ENCODE measurements at places on chromosomes 7 and 10. TPM values are rescaled to one million over a fixed set of nuclear protein-coding genes. Genes with fewer than 3 reads are reported as not detected.

DNA sequence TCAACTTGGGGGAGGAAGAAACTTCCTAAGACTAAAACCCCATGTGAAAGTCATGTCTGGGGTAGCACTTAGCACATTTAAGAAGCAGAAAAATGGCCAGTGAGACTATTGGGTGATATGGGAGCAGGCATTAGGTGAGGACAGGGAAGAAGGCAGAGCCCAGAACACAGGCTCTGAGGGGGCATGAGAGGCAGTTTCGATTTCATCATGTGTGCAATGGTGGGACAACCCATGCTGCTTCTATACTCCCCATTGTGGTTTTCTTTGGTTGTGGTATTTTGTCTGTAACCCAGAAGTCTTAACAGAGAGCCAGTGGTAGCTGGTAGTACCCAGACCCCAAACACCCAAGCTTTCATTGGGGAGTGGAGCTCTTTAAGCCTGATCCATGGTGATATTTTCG is 752.0 kb downstream of the GRID1 start:
- no peak for DNase-seq

The DDC gene
- 0.35 TPM for total RNA-seq

The IQCE gene
- total RNA-seq, result 12.3 TPM

The FAM20C gene
- 0.88 TPM for total RNA-seq

GRCh38 chr7:23490357-23491135 is 20.3 kb upstream of the IGF2BP3 start:
- peak; percentile 83 for DNase-seq

GRCh38 chr10:97825020-97825760 is 24.5 kb upstream of the GOLGA7B start:
- no peak for DNase-seq

The GAD2 gene
- total RNA-seq, result not detected

GRCh38 chr10:128306535-128306934 is 180.3 kb upstream of the MKI67 start:
- no peak for DNase-seq

- DNase-seq, result no peak
Measured at GRCh38 chr7:100685631-100686145, 8.4 kb downstream of the GIGYF1 start.

The NKX6-2 gene
- total RNA-seq, result not detected

The GIMAP6 gene
- total RNA-seq, result 35.8 TPM

- DNase-seq, result no peak
Measured at GRCh38 chr7:97002555-97003261, 2.6 kb upstream of the DLX6 start.

GRCh38 chr7:37245590-37245989 is 203.1 kb downstream of the ELMO1 start:
- no peak for DNase-seq

DNA sequence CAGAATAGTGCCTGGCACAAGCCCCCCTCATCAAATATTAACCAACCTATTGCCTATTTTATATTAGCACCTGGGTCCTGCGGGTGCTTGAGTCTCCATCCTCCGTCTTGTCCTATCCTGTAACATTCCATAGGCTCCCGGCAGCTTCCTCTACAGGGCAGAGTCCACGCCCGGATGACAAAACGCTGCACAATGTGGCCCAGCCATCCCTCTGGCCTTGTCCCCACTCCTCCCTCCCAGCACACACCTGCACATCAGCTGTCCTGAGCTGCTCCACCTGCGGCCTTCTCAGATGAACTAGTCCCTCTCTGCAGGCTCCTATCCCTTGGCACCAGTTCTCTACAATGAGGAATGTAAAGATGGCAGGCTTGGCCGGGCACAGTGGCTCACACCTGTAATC is 153.5 kb upstream of the PDE1C start:
- no peak for DNase-seq

GRCh38 chr10:11064832-11065231 is 47.2 kb downstream of the CELF2 start:
- DNase-seq, result no peak

The ZNF239 gene
- total RNA-seq, result 2.5 TPM

- DNase-seq, result no peak
Measured at GRCh38 chr10:21260066-21260465, 265.4 kb downstream of the SKIDA1 start.

The RHOBTB1 gene
- total RNA-seq, result 0.69 TPM

DNA sequence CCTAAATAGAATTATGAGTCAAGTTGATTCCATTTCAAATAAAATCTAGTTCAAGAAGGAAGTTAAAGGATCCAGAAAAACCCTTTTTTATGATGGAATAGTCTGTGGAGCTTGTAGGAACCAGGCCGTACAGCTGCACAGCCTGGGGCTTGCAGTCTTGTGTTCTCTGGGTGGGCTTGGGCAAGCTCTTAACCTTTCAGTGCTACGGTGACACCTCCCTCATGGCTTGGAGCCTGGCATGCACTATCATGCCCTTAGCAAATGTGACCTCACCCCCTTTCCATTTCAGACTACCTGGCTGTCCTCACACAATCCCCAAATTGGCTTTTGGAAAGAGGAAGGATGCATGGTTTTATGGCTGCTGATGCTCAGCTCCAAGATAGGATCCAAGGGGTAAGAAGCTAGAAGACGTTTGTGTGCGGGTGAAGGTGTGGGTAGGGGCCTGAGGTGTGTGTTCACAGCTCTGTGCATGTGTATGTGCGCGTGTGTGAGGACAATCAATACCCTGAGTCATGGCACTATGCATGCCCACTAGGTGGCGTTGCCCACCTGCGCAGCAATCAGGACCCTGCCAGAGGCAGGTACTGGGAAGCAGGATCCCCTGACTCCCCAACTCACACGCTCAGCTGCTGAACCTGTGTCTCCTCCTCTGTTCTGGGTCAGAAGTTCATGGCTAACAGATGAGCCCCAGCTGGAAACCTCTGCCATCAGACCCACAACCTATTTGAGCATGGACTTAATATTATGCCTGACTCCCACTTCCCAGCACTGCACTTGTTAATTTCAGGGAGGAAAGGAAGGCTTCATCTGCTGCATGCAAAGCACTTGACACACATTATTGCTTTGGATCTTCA is 113.4 kb downstream of the PTPN20 start:
- peak; percentile 89 for DNase-seq

GRCh38 chr10:93757136-93757535 is 600 bp upstream of the LGI1 start:
- no peak for DNase-seq

DNA sequence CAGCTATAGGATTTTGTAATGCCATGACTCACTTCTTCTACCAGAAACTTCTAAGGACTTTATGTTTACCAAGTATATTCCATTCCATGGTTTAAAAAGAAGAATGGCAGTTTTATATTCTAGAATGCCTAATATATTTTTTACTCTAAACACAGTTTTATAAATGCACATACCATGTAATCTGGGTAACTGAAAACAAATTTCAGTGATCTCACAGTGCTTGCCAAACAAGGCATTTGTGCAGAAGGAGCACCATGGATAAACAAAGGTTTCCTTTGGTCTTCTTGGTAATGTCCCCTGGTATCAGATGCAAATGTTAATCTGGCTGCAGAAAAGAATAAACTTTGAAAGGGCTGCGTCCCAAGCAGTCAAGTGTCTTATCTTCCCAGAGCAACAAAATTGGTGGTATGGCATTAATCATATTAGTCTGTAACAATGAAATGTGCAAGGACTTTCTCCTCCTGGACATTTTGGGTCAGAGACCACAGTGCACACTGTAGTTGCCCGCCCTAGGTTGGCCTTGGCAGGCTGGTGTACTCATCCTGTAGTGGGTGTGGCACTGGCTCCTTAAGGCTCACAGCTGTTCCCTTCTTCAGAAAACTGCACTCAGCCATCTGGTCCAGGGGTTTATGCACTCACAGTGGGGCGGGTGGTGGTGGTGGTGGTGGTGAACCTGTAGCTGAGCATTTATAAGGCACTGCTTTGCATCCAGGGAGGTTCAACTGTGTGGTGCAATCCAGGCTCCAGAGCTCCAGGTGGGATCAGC is 56.7 kb downstream of the LAMB4 start:
- DNase-seq, result no peak

DNA sequence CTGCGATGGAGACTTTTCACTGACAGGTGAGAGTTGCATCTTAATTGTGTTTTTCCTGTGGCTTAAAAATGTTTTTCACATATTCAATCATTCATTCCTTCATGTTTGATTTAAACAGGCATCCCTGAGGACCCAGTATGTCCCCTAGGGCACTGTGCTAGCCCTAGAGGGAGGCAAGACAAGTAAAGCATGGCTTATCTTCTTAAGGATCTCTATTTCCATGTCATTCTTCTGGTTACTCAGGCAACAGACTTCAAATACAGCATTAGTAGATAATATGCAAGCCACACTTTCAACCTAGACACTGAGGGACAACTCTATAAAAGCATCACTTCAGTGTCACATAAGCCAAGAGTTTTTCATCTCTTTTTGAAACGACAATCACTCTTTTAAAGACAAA is 29.2 kb downstream of the CDK1 start:
- no peak for DNase-seq

DNA sequence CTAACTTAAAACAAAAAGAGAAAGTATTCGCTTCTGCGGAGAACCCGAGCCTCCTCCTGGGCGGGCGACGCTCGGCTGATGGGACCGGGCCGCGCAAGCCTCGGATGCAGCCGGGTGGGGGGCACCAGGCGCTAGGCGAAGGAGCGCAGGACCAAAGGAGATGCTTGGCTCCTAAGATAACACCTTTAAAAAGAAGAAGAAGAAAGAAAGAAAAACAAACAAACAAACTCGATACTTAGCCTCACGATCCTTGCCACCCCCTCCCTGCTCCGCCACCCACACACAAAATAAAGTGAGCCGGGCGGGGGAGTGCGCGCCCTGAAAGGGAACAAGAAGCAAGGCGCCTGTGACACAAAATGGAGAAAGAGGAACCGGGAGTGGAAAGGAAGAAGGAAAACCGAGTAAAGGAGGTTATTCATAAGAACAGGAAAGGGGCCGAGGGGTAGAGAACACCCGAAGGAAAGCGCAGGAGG is 34.0 kb upstream of the EBLN1 start:
- peak; percentile 91 for DNase-seq

Data from activated CD4-positive, alpha-beta T cell treated with anti-CD3 and anti-CD28 coated beads, Interleukin-2, amount 10 ng/mL, durations not matched to agents 24 days and 14 days (primary cell).